NCI-H2081 (cell line): ENCODE measurements at places on chromosomes 5 and 9.

GRCh38 chr5:1299511-1299850 is 4.6 kb upstream of the TERT start:
- DNase-seq: no peak

DNA sequence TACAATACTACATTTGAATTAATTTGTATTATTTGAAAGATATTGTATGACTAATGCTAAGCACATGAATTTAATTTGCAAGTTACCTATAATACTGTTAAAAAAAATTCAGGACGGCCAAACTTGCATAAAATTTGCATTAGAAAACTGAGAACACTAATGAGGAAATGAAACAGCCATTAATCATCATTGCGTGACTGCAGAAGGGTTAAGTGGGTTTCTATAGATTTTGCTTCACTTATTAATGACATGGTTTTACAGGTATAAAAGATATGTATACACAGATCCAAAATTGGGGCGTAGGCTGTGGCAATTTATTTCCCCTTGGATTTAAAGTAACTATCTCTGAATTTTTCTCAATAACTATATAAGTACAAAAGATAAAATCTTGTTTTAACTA is 882.6 kb downstream of the PTPRD start:
- no peak for DNase-seq

- no peak for DNase-seq
Measured at GRCh38 chr9:98580956-98581355, 127.8 kb downstream of the GABBR2 start.

DNA sequence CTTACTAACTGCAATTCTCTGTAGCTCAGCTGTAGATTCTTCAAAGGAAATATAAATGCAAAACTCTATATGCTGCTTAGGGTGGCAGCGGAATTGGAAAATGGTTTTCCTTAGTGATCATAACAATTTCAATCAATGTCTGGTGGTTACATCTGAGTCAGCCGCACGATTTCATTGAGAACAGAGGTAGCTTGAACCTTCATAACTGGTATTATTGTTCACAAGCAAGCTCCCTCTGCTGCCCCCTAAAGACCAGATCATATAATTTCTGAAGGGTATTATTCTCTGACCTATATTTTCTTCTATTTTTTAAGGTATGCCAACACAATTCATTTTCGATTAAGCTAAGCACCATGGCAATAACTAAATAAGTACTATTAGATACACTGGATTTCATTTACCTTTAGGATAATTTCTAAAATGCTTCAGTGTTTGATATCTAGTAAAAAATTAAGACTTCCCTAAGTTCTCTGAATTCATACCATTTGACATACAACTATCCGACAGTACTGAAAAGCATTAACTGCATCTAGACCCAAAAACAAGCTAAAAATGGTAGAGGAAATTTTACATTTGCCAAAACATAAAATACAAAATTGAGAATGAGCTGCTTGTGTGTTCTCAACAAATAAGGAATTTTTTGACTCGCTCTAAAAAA is 181.1 kb upstream of the SPEF2 start:
- DNase-seq: peak; percentile 41

DNA sequence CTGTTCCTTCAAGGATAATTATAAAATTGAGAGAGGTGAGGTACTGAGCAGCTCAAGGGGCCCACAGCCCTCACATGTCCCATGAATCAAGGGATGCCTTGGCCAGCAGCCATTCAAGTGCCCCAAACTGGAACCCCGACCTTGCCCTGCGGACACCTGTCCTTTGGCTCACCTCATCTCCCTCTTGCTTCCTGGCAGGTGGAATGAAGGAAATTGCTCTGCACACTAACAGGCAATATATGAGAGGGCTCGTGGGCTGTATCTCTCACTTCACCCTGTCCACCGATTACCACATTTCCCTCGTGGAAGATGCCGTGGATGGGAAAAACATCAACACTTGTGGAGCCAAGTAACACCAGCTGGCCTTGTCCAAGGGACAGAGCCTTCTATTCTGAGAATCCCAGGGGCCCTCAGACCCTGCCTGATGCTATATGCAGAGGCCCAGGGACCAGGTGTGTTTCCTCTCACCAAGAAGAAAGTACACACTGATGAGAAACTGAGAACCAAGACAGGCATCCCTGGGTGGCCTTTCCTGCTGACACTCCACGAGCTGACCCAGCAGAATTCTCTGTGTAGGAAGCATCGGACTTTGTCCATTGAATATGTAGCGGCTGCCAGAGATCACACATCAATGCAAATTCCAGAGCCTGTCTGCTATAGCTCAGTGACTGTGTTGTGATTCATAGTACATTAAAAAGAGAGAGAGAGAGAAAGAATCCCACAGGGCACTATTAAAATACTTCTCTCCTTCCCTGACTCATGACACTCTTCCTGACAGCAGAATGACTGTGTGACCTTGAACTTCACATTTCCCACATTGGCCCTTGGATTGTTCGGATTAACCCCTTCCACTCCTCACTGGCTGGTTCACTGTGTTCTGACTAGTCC is 92.6 kb downstream of the LIFR start:
- DNase-seq: no peak
